Stimulated activated CD8-positive, alpha-beta memory T cell treated with anti-CD3 and anti-CD28 coated beads, Interleukin-4, amount 100 ng/mL, for 1 hour (primary cell): ENCODE measurements at places on chromosomes 2 and 18.

DNA sequence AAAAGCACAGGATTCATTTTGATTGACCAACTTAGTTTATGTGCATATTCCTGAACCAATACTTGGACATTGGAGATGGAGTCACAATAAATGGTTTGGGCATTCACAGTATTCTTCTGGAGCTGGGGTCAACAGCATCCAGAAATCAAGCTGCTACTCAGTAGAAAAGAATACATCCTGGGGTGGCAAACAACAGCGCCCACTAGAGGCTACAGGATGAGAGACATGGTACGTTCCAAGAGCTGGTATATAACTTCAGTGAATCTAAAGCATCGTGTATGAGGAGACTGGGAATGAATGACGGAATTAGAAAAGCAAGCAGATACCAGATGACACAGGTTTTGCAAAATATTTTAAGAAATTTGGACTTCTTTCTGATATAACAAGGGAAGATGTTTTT is 142.9 kb upstream of the FIGN start:
- DNase-seq = no peak

GRCh38 chr2:72859831-72860262 is 27.4 kb upstream of the SPR start:
- peak; percentile 22 for DNase-seq

DNA sequence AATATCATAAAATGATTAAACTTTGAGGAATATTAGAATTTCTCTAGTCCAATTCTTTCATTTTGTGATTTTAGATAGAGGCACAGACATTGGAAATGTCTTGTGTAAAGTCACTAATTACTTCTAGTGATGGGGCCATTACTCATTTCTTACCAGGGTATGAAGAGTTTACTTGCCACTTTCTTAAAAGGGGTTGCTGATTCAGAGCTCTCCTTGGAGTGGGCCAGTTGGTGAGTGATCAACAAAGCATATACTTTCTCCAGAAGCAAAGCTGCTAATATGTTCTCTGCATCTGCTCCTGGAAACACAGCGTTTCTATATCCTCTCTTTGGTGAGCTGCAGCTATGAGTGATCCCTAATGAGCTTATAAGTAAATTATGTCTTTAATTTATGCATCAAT is 408.9 kb upstream of the LRATD1 start:
- DNase-seq = no peak

- DNase-seq = no peak
These were observed 159.8 kb downstream of the METTL4 start for GRCh38 chr18:2411381-2411960.
